ENCODE measurements at places on chromosomes 13 and 19.

DNA sequence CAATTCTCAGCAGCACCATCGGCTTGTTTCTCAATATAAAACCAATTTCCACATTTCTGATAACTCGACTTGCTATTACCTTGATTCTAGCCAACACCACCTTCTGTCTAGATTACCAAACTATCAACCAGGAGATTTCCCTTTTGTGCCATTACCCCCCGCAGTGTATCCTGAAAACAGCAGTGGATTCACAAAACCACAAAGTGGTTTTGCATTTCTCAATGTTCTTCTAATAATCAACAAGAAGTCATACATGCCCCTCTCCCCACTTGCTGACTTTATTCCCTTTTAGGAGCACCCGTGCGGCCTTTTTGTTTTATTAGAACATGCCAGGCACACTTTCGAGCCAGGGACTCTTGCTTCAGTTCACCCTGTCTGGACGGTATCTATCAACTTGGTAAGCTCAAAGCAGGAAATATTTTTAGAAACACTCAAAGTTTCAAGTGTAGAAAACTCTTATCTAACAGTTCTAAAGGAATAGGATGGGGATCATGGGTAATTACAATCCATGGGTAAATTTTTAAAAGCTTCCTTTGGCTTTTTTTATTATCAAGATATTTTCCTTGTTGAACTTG is 967.4 kb downstream of the EFNB2 start:
- no peak for DNase-seq

- DNase-seq = no peak
These were observed 52.8 kb upstream of the ADGRE5 start for GRCh38 chr19:14328406-14328805.

GRCh38 chr13:51397262-51397941 is 55.4 kb downstream of the INTS6 start:
- no peak for DNase-seq

DNA sequence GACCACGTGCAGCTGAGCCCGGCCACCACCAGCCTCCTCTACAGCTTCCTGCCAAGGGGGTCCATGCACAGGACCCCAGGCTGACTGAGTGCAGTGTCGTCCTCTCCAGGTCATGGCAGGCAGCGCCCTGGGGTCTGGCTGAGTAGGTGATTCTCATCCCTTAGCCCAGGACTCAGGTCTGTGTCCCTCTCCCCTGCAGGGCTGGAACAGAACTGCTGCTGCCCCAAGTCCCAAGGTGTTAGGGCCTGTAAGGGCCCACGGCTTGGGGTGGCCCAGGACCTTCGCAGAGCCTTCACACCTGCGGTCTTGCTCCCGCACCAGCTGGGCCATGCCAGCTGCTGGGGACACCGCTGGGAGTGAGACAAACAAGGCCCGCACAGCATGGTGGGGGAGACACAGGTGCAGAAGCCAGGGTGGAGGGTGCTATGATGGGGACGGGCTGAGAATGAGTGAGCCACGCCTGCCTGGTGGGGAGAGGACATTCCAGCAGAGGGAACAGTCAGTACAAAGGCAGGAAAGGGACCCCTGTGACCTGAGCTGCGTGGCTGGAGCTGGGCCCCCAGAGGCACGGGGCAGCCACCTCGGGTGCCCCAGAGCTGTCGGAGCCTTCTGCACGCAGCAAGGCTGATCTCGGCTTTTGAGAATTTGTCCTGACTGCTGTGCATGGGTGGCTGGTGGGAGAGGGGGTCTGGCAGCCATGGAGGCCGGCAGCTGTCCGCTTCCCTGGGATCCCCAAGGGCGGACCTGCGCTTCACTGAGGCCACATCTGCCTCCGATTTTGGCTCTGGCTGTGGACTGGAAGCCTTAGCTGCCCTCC is 11.9 kb downstream of the PLEKHF1 start:
- DNase-seq = no peak
